Stimulated activated CD4-positive, alpha-beta T cell treated with anti-CD3 and anti-CD28 coated beads, Interleukin-12 subunit alpha, Interleukin-12 subunit beta, amount 100 ng/mL, for 24 hours (primary cell): ENCODE measurements at places on chromosomes 16 and 17.

DNA sequence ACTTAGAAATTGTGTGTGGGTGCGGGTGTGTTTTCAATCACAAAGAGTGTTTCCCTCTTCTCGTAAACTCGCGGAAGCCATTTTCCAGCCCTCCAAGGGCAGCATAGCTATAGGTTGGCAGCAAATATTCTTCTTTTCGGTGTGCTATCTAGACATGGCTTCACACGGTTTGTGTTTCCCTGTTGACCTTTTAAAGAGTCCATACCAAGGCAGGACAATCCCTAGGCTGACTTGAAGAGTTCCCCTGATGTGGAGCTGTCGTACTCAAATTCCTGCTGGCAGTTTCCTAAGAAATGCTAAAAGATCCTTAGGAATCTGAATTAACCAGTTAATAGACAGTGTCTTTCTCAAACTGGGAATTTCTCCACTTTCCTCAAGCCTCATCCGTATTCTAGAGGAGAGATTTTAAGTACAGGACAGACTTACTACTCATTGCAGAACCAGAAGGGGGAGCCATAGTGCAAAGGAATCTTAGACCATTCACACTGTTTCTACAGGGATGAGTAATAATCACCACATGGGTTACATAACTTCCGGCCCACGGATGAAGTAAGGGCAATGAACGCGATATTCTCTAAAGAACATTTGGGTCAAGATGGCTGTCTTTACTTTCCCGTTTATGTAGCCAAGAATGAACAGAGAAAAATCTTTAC, 288.6 kb upstream of the ELAC2 start:
- no peak for DNase-seq

DNA sequence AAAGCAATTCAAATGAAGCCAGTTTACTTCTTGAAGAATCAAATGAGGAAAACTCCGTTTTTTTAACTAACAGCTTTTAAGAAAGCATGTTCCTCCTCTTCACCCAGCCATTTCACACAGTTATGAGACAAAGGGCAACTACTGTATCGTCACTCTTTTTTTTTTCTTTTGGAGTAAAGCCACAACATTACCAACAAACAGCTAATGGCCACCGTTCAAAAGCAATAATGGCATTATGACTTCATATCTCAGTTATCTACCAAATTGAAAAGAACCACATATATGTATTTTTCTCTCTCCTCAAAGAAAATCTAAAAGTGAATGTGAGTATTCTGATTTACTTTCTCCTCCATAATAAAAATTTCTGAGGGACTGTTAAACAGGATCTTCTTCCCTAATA, 14.5 kb downstream of the GRB2 start:
- no peak for DNase-seq

DNA sequence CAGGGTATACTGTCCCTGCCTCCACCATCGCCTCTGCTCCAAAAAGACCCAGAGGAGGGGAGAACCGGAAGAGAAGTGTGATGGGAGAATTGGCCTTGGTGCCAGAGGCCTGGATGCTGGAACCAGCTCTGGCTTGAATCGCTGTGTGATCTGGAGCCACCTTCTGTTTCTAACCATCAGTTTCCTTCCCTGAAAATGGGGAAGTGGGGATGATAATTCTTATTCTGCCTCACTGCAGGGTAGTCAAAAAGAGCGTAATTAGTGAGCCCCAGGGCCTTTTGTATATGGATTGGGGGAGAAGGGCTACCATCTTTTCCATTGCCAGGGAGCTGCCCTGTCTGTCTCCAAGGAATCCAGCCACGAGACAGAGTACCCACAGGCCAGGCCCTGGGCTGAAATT, 52.2 kb downstream of the CCT6B start:
- DNase-seq: no peak

DNA sequence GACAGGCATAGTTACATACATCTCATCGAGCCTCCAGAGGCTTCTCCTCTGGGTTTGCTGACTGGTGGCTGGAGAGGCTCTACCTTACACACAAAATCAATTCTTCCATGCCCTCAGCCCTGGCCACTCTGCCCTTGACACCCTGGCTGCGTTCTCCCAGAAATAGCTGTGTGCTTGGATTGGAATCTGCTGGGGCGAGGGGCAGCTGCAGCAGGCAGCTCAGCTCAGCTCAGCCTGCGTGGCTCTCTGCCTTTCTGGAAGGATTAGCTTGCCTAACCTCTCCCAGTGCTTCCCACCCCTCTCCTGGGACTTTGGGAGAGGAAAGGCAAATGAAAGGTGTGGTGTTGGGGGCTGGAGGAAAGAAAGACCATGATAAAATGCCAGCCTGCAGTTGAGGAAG, 216.1 kb downstream of the ENGASE start:
- DNase-seq: no peak

DNA sequence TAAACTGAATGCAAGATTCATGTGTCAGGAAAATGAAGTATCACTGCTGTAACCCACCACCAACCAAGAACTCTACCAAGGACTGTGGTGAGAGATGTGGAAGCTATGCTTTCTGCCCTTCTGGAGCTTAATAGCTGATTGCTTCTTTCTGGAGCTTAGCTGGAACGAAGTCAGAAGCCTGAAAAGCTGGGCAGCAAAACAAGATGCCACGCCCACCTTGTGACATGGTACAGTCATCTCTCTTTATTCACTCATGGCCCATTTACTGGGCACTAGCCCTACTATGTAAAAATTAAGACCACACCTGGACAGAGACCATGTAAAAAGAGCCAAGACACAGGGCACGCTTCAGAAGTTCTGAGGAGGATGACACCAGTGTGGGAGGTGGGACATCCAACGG, 48.1 kb downstream of the TEX2 start:
- DNase-seq: no peak

- DNase-seq: no peak
Observed at GRCh38 chr17:4519361-4519788, 20.7 kb downstream of the SPNS2 start.

GRCh38 chr17:68178831-68179230, 69.0 kb upstream of the AMZ2 start:
- DNase-seq: no peak

GRCh38 chr16:84888450-84888849, 68.7 kb downstream of the CRISPLD2 start:
- DNase-seq: no peak

DNA sequence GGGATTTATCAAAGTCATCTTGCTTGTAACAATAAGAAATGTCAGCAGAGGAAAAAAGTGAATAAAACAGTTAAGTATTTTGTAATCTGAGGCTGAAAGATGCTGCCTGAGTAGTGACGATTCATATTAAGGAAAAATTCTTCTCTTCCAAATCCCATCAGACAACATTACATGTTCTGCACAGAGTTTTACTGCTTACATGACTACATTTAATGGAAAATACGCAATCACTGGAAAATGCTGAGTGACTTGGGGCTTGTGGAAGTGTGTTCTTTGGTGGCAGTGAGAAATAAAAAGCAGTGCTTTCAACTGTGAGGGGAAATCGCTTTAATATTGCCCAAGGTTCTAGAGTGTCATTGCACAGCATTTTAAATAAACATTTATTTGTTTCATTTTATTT, 1025.2 kb upstream of the GOT2 start:
- no peak for DNase-seq

DNA sequence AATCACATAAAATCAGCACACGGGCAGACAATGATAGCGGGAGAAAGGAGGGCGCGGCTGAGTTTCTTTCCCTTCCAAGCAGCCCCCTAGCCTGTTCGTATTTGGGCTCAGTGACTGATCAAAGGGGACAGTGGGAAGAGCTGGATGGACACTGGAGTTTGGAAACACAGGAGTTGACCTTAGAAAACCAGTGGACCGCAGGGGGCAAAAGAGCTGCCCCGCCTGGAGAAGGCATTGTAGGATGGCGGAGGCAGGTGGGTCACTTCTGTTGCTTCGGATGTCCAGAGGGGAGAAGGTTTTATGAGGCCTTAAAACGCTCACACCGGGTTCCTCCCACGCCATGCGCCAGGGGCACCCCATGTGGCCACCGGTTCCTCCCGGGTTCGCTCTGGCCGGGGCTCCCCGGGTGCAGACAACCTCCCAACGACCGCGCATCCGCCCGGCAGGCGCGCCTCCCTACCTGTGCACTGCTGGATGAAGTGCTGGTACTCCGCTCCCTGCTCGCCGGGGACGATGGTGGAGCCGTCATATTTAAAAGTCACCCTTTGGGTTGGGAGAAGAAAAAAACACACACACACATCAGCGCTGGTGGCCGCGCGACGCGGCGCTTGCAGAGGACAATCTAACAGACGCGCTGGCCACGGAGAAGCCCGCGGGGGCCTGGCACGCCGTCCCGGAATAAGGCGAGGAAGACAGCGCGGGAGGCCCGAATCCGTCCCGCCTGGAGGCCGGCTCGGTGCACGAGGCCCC, 662 bp downstream of the COTL1 start:
- peak; percentile 49 for DNase-seq

- no peak for DNase-seq
Observed at GRCh38 chr17:5665164-5665563, 80.9 kb upstream of the NLRP1 start.

- DNase-seq: no peak
Observed at GRCh38 chr16:29834079-29834478, 13.8 kb downstream of the MVP start.

DNA sequence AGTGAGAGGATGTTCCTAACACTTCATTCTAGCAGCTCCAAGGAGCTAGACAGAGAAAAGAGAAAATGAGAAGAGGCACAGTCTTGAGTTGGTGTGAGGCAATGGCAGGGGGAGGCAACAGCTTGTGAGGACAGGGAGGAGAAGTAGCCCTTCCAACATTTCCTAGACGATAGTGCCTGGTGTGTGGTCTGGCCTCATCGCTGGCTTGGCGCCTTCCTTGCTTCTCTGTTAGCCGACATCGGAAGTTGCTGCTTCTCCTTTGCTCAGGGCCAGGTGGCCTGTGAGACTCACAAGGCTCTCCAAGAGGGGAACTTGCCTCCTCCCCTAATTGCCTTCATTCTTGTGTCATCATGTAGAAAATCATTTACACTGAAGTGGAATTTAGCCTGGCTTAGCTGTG, 208.7 kb downstream of the MAP2K4 start:
- no peak for DNase-seq

- DNase-seq: no peak
Observed at GRCh38 chr17:33615861-33616260, 322.8 kb upstream of the ASIC2 start.

GRCh38 chr17:44687756-44688155, 1.8 kb downstream of the CCDC43 start:
- DNase-seq: no peak

DNA sequence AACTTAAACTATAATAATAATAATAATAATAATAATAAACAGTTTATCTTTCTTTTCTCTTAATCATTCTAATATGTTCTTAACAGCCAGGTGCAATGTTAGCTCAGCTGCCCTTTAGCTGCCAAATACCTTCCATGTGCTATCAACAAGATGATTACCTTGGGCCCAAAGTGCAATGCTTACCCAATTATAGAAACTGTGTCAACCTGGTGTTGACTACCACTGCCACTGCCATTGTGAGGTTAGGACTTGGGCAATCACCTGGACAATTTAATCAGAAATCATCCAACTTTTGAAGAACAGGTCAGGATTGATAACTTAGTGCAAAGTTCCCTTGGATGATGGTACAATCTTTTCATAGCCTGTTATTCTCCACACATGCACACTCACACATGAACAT, 371.8 kb upstream of the SALL1 start:
- no peak for DNase-seq

DNA sequence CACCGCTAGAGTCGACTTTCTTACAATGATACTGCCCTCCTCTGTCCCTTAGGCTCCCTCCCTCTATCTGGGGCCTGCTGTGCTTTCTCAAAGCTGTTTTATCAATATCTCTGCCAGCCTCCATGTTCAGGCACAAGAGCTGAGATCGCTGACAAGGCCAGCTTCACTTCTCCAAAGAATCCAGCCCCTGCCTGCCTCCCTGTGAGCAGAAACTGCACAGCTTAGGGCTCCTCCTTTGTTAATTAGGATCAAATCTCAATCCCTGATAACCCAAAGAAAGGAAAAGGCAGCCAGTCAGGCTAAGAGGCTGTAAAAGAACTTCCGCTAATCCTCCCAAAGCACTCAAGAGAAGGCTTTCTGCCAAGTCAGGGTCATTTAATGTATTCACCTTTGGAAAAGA, 616.0 kb upstream of the CDH11 start:
- DNase-seq: no peak

DNA sequence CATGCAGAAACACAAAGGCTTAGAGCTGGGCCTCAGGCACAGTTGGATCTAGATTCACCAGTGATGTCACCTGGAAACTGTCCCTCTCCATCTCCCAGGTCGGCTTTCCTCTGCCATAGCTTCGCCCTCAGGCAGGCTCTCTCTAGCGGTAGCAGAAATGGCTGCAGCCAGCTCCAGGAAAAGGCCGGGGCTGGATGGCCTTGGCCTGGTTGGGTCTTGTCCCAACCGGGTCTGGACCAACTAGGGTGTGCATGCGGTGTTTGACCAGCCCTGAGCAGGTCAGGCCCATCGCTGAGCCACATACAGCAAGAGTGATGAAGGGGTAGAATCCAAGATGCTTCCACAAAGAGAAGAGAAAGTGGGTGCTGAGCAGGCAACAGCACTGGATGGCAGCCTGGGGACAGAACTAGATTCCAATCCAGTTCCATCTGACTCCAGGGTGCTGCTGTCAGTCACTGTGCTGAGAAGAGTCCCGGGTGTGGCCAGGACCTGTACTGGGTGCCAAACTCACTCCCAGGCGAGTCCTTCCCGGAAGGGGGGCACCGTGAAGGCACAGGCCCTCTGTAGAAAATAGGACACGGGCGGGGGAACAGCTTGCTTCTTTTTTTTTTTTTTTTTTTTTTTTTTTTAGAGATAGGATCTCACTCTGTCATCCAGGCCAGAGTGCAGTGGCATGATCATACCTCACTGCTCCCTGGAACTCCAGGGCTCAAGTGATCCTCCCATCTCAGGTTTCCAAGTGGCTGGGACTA, 51.8 kb downstream of the SOCS3 start:
- no peak for DNase-seq
